ENCODE measurements at places on chromosomes 3 and 15. TPM values are rescaled to one million over a fixed set of nuclear protein-coding genes. Genes with fewer than 3 reads are reported as not detected.

SLC24A5 gene
- 0.41 TPM for total RNA-seq

MESP2 gene
- total RNA-seq: not detected

CALML4 gene
- 1.6 TPM for total RNA-seq

EPHB1 gene
- total RNA-seq: 16.7 TPM

OR4M2 gene
- total RNA-seq: not detected

PRKCD gene
- 0.82 TPM for total RNA-seq

DNAH12 gene
- 0.82 TPM for total RNA-seq

WDR76 gene
- total RNA-seq: 16.7 TPM

ZCWPW2 gene
- 4.9 TPM for total RNA-seq

All from frontal cortex (tissue), 4 donors.